ENCODE measurements at places on chromosomes 16 and 17.
A peak's percentile ranks its signal among the peaks of the same experiment; 100 is the strongest.

- DNase-seq = no peak
Measured at GRCh38 chr17:7128160-7128559, 13.5 kb upstream of the ASGR2 start.

DNA sequence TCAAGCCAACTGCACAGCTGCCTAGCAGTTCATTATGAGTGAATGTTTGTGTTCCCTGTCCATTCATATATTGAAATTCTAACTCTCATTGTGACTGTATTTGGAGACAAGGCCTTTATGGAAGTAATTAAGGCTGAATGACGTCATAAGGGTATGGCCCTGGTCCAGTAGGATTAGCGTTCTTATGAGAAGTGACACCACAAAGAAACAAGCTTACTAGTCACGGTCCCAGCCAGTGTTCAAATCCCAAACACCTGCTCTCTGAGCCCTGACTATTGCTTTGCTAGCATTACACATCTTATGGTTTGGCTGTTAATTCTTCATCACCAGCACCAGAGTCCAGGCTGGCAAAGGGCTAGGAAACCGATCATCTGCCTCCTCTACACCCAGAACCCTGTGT, 2.2 kb downstream of the ZNF668 start:
- DNase-seq = peak; percentile 94

- DNase-seq = no peak
Measured at GRCh38 chr16:46757339-46758050, 9.4 kb upstream of the MYLK3 start.

DNA sequence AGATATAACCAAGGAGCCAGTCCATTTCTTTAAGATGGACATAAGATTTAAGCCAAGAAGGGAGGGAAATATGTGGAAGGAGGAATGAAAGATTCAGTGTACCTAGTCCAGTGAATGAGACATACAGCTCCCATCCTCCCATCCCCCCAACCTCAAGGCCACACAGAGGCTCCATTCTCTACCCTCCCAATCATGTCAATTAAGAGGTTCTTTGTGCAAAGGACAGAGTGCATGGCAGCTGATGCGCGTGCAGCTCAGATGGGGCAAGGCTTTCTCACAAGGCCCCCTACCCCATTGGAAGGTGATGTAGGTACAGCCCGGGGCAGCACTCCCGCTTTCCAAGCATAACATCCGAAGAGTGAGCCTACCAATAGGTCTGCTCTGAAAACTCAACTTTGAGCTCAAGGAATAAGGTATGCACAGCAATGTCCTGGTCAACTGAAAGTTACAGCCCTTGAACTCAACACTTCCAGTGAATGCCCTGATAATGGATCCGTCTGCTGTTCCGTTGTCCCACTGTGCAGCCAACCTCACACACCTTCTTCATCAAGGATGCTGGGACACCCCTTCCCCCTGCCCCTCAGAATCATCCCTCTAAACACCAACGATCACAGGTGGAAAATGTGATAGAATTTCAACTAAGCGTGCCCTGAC, 458.1 kb downstream of the SOX9 start:
- no peak for DNase-seq
